CD4-positive, alpha-beta T cell treated with Interleukin-15 for 4 hours (primary cell): ENCODE measurements at places on chromosomes 3 and 15.

GRCh38 chr3:129824926-129825541 is 68.5 kb downstream of the TMCC1 start:
- DNase-seq, result peak; percentile 57

GRCh38 chr3:102181175-102181920 is 253.5 kb upstream of the ZPLD1 start:
- DNase-seq, result no peak

DNA sequence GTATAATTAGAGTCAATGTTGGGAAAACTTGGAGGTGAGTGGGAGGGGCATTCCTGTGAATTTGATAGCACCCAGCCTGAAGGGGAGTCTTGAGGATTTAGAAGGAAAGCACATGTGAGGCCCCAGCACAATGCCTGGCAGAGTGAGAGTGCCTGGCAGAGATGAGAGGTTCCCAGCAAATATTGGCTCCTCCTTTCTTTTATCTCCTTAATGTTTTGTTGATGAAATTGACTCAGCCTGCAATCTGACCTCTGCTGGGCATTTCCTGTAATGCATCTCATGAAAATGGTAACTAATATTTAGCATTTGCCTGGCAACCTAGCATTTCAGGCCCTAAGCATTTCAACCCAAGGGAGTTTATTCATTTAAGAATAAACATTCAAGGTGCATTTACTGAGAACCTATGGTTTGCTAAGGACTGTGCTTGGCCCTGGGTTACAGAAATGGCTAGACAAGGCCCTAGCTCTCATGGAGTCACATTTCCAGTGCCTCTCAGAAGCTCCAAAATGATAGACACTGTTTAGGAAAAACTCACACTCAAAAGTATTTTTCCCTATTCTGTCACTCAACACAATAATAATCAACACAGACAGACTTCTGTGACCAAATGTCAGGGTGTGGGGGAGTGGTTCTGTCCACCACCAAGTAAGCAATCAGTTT is 19.0 kb downstream of the PDHB start:
- peak; percentile 63 for DNase-seq

- DNase-seq, result peak; percentile 50
These were observed 219.0 kb downstream of the SHQ1 start for GRCh38 chr3:72629191-72629631.

DNA sequence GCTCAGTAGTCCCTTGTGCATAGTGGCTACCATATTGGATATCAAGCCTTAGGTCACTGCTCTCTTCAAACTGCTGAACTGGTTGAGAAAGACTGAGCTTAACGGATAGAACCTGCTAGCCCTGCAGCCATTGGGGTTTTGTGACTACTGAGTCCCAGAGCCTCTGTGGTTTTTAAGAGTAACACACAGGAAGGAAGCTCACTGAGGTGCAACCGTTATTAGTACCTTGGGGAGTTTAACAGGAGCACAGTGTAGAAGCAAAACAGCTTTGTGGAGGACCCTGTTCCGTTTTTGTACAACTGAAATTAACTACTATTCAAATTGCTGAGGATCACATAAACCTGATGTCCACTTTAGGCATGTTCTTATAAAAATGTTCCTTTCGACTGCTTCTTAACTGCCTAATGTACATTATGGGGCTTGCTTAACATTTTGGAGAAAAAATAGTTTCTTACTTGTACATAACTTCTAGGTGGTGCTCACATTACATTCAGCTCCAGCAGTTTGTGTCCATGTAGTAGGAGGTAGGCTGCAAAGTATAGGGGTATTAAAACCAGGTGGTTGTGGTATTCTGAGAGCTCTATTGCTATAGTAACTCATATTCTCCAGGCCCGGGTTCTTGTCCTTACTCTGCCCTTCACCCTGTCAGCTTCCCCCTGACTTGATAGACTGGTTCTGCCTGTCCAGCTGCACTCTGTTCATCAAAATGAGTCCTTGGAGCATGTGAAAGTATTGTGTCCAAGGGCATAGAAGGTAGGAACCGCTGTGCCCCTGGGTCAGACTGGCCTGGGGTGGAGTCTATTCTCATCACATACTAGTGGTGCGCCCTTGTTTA is 17.3 kb downstream of the PXK start:
- peak; percentile 25 for DNase-seq
